Stimulated activated CD4-positive, alpha-beta T cell treated with anti-CD3 and anti-CD28 coated beads, Interleukin-4, amount 100 ng/mL, for 4 hours (primary cell): ENCODE measurements at places on chromosomes 11 and 22.

GRCh38 chr11:12232817-12233601 is 122.6 kb downstream of the MICAL2 start:
- DNase-seq = no peak

- DNase-seq = no peak
These were observed 9.1 kb upstream of the ZBTB16 start for GRCh38 chr11:114050258-114050927.

GRCh38 chr11:14612694-14613093 is 30.9 kb upstream of the PDE3B start:
- no peak for DNase-seq

GRCh38 chr22:32132126-32132525 is 27.0 kb downstream of the C22orf42 start:
- no peak for DNase-seq

DNA sequence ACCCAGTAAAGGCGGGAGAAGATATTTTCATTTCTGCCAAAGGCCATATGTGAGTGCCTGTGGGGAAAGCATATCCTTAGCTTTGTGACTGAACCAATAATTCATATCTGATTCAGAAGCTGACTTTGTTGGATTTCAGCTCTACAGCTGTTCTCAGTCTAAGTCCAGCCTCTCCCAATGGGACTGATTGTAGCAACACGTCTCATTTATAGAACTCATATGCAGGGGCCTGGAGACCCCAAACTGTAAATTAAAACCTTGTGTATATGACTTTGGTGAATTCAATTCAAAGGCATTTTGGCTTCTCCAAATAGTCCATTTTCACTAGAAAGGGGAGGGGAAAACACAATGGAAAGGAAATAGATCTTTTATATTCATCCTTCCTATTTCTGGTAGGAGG is 250.4 kb upstream of the SORL1-AS1 start:
- DNase-seq = no peak

DNA sequence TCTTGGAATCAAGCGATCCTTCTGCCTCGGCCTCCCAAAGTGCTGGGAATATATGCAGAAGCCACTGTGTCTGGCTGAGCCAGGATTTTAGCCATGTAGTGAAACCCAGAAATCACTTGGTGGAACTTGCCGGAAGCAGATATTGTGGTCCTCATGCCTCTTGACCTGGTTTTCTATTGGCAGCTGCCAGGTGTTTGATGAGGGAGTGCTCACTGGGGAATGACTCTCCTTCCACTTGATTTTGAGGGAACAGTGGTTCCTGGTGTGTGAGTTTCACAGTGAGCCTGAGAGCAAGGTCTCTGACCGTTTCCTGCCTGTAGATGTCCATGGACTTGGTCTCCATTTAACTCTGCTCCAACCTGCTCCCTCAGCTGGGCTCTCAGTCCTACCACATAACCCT is 34.7 kb upstream of the ELF5 start:
- DNase-seq = no peak
